HuH-7.5 (cell line): ENCODE measurements at places on chromosomes 3 and 15.

DNA sequence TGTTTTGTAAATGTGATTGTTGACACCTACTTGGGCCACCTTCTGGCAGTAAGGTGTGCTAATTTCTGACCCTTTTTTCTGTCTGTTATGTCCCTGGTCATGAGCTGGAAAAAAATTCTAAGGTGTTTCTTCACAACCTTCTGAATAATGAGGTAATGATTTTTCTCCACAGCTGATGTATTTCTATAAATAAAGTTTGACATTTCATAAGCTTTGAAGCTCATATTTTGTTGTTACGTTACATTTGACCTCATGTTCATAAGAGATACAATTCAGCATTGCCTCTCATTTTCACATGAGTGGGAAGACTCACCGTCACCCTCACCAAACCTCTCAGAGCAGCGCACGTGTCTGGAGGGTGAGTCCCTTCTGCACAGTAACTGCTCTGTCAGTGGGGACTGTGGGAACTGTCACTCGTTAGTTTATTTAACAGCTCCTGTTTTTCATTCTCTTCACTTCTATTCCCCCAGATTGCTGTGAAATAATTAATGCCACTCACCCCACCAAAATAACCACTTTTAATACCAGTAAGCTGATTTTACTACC is 140.9 kb downstream of the PLCL2 start:
- DNase-seq, result no peak

DNA sequence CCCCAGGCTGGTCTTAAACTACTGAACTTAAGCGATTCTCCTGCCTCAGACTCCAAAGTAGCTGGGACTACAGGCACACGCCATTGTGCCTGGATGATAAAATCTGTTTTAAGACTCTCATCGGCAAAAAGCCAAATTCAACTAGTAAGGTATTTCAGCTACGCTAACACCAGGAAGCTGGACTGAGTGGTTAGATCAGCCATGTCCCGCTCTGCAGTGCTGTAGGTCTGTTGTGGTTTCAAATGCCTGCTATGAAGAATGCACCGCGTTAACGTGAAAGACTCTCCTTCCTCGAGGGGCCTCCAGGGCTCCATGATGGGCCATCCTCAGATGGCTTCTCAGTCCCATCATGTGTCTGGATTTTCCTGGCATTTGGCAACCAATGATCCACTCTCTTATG is 70.2 kb downstream of the PCOLCE2 start:
- DNase-seq, result no peak

DNA sequence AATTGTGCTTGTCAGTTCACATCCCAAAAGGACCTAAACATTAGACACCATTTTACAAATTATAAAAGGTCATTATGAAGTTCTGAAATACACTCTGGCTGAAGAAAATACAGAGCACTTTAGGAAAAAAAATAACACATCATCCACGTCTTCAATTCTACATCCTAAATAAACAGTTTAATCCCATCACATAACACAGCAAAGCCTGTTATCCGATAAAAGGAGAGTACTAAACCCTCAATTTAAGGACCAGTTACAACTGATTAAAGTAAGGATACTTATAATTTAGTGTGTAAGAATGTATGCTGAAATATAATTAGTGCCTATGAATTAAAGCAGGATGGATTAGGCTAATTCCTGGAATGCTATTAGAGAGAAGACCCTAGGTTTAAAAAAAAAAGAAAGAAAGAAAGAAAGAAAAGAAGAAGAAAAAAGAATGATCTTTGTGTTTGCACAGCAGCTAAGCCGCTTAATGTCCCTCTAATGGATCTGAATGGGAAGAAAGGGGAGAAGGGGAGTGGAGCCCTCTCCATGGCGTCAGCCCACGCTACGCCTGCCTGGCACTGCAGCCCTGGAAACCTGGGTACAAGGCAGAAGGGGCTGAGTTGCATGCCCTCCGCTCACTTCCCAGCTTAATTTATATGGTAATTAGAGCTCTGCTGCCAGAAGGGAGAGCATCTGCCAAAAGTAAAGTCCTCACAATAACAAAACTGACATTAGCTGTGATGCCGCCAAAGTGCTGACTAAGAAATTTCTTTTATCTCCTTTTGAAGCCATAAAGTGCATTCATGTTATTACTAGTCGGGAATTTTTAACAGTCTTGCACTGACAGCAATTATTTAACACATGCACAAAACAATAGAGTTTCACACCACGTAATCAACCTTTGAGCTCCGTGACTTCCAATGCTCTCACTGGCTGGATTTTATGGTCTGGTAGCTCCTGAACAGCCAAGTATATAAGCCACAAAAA is 90.0 kb downstream of the FSIP1 start:
- no peak for DNase-seq

- no peak for DNase-seq
Measured at GRCh38 chr15:38945551-38946298, 381.1 kb upstream of the RASGRP1 start.

DNA sequence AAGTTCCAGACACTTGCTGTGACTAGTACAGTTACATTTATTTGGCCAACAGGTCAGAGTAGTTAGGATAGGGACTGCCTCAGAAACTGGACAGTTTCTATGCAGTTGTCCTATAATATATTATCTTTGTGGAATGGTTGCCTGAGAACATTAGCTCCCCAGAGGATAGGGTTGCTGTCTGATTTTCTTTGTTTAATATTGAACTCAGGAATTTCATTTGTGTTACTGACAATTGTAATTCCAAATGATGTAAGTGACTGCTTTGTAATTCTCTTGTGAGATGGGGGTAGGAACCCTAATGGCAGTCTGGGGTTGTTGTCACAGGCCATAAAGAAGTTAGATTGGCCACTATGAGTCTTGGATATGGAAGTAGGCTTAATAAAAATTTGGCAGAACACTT is 2.2 kb downstream of the NXPE3 start:
- no peak for DNase-seq

- no peak for DNase-seq
Measured at GRCh38 chr3:69906351-69906966, 93.1 kb upstream of the SAMMSON start.

GRCh38 chr3:33322412-33322811 is 45.2 kb downstream of the FBXL2 start:
- DNase-seq, result no peak

DNA sequence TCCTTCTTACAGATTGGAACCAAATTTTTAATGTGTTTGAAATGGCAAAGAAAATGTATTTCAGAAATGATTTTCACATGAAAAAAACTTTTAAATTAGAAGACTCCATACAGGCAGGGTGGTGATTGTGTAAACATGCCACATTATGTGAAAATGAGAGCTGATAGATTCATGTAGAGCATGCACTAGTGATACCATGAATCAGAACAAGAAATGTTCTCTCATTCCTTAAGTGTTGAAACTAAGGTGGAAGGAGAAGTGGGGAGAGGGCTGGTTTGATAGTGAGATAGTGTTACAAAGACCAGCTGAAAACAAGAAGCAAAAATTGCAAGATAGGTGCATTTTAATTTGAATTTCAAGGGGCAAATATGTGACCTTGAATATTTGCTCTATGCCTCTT is 100.3 kb downstream of the CCNL1 start:
- DNase-seq, result no peak

DNA sequence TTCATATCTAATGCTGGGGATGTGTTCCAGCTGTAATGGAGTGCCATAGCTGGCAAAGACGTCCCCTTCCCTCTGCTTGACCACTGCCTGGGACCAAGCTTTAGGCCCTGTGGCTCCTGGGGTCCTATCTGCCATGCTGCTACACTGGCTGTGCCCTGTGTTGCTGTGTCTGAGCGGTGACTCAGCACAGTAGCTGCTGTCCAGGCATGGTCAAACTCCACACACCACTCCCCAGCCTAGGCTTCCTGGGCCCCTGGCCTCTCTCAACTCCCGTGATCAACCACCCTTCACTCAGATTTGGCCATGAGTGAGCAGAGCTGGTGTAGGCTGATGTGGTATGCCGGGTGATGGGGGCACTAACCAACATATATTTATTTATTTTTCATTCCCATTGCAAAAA is 27.0 kb downstream of the EPHB1 start:
- no peak for DNase-seq

DNA sequence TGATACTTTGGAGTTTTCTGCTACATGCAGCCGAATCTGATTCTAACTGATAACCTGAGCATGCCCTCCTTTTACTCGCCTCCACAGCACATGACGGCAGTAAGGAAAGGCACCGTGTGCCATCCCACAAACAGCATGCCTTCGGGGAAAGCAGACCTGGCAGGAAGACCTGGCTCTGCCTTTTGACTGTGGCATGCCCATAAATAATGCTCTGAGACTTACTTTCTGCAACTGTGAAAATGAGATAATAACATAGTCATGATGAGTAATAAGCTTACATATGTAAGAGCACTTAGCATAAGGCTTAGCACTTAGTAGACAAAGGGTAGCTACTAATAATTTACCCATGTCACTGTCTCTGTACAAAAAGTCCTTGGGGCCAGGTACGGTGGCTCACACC is 32.9 kb downstream of the MTHFS start:
- DNase-seq, result no peak

GRCh38 chr3:119967353-119968006 is 126.8 kb downstream of the GSK3B start:
- no peak for DNase-seq

DNA sequence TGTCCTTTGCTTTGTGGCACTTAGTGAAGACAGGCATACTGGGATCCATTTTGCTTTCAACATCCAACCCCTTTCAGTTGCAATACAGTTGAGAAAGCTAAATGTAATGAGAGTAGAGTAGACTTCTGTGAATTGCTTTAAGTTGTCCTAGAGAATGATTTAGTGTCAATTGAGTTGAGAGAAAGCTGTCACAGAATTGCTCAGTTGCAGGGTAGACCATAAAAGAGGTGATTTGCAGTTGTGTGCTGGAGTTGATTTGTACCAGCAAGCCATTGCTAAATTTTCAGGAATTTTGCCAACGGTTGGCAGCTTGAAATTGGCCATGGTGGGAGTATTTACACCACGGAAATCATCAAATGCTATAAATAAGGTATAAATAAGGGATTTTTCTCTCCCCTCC is 2.2 kb downstream of the ABHD5 start:
- DNase-seq, result no peak

GRCh38 chr3:42507761-42508335 is 5.4 kb downstream of the VIPR1 start:
- no peak for DNase-seq

DNA sequence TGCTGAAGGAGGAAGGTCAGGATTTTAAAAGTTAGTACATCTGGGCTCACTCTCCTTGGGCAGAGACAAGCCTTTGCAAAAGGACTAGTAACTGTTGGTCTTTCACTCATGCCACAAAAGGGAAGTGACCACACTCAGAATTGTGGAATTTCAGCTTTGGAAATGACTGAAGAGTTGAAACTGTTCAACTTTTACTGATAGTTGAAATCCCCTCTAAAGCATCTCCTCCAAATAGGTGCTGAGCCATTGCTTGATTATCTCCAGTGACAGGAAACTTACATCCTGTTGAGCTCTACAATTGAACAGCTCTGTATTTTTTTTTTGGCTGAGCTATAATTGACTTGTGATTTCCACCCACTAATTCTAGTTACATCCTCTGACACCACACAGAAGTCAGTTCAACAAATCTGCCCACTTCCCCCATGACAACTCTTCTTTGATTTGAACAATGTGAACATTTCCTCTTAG is 254.8 kb upstream of the TPRG1 start:
- no peak for DNase-seq

DNA sequence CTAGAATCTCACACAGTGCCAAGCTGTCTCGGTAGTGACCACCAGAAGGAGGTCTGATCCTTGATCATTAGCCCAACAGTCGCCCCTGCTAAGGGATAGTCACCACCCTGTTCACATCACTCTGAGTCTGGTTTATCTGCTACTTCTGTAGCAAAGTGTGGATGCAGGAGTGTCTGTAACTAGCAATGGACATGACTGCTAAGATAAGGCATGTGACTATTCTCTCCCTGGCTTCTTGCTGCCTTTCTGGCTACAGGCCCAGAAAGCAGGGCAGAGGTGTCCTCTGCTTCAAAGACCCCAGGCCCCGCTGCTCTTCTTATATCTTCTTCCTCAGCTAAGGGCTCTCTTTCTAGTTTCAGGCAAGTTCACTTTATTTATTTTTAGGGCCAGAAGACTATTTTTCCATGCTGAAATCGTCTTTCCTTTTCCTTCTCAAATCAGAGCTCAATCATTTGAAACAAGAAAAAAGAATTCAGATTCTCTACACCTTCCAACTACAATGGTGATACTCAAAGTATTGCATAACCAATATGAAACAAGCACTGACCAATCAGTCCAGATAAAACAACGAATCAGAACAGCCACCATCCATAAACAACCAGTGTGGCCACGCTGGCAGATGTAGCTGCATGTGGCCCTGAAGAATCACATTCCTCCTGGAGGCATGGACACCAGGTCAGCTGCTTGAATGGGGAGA is 8.0 kb upstream of the KNG1 start:
- DNase-seq, result no peak

- DNase-seq, result no peak
Measured at GRCh38 chr3:198090795-198091332, 130.8 kb downstream of the LMLN start.

- no peak for DNase-seq
Measured at GRCh38 chr15:33084661-33085060, 109.9 kb downstream of the FMN1 start.

DNA sequence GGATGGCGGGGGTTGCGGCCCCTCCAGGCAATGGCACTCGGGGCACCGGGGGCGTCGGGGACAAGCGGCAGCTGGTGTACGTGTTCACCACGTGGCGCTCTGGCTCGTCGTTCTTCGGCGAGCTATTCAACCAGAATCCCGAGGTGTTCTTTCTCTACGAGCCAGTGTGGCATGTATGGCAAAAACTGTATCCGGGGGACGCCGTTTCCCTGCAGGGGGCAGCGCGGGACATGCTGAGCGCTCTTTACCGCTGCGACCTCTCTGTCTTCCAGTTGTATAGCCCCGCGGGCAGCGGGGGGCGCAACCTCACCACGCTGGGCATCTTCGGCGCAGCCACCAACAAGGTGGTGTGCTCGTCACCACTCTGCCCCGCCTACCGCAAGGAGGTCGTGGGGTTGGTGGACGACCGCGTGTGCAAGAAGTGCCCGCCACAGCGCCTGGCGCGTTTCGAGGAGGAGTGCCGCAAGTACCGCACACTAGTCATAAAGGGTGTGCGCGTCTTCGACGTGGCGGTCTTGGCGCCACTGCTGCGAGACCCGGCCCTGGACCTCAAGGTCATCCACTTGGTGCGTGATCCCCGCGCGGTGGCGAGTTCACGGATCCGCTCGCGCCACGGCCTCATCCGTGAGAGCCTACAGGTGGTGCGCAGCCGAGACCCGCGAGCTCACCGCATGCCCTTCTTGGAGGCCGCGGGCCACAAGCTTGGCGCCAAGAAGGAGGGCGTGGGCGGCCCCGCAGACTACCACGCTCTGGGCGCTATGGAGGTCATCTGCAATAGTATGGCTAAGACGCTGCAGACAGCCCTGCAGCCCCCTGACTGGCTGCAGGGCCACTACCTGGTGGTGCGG is 1.9 kb downstream of the CHST2 start:
- DNase-seq, result no peak

- no peak for DNase-seq
Measured at GRCh38 chr15:98906712-98907083, 100.9 kb downstream of the PGPEP1L start.
